Stimulated activated CD8-positive, alpha-beta memory T cell treated with anti-CD3 and anti-CD28 coated beads, Interleukin-15, amount 100 ng/mL, for 1 hour (primary cell): ENCODE measurements at places on chromosomes 1 and 21.

DNA sequence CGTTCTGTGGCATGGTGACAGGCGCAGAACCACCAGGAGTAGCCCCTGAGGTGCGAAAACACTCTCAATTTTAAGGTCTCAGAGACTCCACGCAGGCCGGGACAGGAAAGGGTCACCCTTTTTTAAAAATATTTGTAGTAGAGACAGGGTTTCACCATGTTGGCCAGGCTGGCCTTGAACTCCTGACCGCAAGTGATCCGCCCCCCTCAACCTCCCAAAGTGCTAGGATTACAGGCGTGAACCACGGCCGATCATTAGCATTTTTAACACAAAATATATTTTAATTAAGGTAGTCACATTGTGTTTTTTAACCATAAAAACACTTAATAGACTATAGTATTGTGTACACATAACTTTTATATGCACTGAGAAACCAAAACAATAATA, 31.1 kb downstream of the ATP2B4 start:
- no peak for DNase-seq

GRCh38 chr1:201904579-201904978, 15.9 kb downstream of the SHISA4 start:
- DNase-seq, result no peak

- DNase-seq, result no peak
These were observed 100.0 kb upstream of the SERTAD4 start for GRCh38 chr1:210132582-210132981.

DNA sequence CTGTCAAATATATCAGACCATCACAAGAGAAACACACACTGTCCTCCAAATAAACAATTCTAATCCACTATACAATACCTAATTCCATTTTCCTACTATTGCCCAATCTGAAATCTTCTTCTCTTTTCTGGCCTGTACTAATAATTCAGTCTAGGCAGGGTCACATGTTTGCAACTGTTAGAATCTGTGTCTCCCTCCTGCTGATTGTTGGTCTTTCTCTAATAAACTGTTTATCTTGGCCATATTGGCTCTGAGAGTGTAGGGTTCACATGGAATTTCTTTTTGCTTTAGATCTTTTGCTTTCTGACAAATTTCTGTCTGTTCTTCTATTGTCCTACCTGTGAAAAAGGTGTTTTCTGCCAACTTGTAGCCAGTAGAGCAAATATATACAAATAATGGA, 319.9 kb upstream of the ADAMTS5 start:
- DNase-seq, result no peak

- no peak for DNase-seq
These were observed 6.0 kb downstream of the CITED4 start for GRCh38 chr1:40856116-40856515.

- DNase-seq, result no peak
These were observed 134.2 kb upstream of the TNFSF4 start for GRCh38 chr1:173341307-173341706.

DNA sequence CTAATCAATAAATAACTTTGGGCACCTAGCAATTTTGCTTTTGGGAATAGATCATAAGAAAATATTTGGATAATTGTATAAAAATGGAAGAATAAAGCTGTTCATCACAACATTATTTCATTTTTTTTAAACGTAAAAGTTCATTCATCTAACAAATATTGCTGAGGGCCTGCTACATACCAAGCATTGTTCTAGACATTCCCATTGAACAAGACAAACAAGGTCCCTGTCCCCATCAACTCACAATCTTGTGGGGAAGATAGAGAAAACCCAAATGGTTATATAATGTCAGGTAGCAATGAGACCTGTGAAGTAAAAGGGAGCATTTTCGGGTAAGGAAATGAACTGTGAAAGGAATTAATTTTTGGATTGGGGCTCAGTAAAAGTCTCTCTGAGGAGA, 54.0 kb upstream of the BEND5 start:
- no peak for DNase-seq

GRCh38 chr21:44703731-44704635, 7.0 kb downstream of the KRTAP10-12 start:
- no peak for DNase-seq

GRCh38 chr1:58584082-58584895, 7.2 kb upstream of the TACSTD2 start:
- DNase-seq, result no peak

DNA sequence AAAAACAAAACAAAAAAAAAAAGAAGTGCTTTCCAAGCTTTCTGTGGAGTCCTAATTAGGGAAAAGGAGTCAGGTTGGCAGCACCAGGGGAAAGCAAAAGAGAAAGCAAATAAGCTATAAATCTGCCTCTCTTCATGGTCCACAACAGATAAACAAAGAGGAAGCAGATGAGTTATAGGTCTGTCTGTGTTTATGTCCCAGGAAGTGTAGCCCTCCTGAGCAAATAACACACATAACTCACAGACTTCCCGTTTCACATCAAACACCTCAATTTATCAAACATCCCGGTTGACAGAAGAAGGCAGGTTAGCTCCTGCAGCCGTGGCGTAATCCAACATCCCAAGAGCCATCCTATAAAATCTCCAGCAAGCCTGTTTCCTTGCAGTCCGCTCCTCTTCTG, 5.6 kb upstream of the SLC2A5 start:
- no peak for DNase-seq

DNA sequence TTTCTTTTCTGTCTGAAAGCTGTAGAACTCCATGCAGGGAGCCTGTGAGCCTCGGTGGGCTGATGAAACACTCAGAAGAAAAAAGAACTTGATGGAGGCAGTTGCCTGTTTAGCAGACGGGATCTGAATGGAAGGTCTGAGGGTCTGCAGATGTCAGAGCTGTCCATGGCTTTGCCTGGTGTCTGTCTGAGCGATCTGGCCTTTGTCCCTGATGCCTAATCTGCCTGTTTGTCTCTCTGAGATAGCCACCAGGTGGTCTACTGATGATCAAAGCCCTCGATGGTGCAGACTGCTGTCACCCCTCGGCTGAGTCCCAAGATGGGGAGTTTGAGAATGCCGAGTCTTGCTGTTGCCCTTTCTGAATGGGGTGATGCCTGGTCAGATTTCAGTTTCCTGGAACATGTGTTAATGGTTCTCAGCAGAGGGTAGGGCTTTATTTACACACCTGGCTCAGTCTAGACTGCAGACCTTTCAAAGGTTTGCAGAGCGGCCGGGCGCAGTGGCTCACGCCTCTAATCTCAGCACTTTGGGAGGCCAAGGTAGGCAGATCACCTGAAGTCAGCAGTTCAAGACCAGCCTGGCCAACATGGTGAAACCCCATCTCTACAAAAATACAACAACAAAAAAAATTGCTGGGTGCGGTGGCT, 90.4 kb downstream of the KIF26B start:
- no peak for DNase-seq

GRCh38 chr1:234768171-234768568, 158.2 kb upstream of the IRF2BP2 start:
- no peak for DNase-seq

DNA sequence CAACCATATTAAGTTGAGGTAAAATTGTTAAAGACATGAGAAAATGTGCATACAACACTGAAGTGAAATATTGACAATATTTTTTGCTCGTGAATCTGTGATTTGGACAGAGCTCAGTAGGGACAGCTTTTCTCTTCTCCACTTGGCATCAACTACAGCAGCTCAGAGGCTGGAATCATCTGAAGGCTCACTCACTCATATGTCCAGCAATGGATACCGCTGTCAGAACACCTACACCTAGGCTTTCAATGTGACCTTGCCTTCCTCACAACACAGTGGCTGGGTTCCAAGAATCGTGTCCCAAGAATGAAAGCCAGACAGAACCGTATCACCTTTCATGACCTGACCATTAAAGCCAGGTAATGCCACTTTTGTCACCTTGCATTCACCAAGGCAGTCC, 115.2 kb downstream of the NRIP1 start:
- DNase-seq, result no peak

DNA sequence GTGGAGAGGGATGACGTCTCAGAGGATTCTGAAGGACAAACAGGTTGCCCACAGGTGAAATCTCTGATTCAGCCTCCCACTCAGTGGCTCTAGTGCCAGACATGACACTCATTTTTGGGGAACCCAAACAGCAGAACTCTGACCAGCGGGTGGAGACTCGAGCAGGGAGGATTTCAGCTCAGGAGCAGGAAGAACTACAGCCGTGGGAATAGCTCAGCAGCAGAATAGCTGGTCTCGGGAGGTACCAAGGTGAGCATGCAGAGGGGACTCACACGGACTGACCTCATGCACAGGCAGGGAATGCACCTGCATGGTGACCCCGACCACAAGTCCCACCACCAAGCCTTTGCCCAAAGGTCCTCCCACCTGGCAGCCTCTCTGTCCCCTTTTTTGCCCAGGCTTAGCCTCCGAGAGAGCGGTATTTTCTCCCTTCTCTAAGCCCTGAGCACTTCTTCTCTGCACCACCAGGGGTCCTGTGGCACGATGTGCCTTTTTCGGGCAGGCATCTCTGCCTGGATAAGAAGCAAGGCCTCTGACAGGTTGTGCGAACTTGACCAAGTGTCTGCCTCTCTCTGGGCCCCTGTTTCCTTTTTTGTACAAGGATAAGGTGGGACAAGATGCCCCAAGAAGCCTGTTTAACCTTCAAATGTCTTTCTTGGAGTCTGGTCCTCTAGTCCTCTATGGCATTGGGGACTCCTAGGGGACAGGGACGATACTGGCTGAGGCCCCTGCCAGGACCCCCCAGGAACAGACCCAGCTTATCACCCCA, 8.8 kb upstream of the FGR start:
- peak; percentile 53 for DNase-seq

DNA sequence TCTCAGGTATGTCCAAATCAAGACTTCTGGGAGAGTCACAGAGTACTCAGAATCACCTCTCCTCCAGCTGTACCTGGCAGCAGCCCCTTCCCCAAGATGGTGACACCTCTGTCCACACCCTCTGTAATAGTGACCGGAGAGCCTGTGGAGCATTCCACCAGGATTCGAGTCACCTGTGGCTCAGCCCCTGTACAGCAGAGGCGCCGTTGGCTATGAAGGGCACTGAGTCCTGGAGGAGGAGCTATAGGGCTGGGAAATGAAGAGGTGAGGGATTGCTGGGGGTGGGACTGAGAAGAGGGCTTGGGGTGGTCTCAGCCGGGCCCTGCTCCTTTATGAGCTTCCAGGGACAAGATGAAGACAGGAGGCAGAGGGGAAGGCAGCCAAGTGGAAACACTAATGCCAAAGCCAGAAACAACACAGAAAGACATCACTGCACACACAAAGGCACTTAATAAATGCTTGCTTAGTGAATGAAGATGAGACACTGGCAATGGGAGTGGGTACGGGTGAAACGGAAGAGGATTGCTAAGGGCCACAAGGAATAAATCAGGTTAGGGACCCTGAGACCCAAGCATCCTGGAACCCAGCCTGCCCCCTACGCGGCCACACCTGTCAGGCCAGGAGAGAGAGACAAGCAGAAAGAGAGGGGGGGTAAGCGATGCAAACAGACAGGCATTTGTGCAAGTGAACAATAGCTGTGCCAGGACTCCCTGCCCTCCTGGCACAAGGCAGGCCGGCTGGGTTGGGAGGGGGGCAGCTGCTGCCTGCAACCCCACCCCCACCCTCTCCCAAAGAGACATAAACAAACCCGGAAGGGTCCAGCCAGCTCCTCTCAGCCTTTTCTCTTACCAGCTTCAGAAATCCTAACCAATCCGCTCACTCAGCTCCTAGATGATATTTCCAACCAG, 3.9 kb downstream of the ARHGEF2 start:
- DNase-seq, result no peak

DNA sequence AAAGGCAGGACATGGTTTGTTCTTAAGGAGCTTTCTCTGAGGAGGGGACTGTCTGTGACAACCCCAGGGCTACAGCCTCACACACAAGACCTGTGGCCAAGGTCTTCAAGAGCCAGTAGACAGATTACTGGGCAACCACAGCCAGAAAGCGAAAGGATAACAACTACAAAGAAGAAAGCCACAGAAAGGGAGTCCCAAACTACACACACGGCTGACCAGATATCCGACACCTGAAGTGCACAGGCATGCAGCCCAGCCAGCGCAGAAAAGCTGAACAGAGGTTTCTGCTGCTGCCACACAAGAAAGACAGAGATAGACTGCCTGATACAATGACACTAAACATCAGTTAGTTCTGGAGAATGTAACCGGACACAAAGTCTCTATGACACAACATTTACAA, 21.4 kb upstream of the NADK start:
- DNase-seq, result no peak

GRCh38 chr1:67200755-67201154, 34.5 kb downstream of the IL23R start:
- no peak for DNase-seq

DNA sequence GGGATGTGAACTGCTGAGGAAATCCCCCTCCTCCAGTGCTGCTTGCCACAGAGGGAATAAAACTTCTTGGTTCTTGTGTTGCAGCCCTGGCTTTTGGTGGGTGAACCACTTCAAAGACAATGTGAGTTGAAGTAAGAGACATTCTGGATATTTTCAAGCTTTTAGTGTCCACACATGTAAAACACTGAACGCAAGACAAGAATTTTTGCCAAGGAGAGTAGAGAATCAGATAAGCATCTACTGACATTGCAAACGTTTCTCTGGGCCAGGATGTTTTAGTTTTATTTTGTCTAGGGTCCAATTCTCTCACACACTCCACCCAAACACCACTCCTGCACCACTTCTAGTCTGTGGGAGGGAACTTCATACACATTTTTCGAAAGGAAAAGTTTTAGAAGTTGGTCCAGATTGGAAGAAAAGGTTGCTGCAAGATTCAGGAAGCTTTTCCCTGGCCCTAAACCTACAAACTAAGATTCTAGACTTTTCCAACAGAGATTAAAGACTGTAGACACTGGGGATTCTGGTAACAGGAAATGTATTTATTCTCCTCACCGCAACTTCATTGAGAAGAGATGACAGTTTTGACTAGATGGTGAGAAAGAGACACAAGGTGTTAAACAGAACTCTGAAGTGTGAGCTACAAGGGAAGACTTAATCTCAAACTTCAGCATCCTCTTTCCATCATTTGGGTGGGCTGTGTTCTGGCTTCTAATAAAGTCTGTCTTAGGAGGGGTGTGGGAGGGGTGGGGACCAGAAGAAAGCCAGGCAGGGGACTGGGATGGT, 16.1 kb downstream of the FASLG start:
- DNase-seq, result no peak

DNA sequence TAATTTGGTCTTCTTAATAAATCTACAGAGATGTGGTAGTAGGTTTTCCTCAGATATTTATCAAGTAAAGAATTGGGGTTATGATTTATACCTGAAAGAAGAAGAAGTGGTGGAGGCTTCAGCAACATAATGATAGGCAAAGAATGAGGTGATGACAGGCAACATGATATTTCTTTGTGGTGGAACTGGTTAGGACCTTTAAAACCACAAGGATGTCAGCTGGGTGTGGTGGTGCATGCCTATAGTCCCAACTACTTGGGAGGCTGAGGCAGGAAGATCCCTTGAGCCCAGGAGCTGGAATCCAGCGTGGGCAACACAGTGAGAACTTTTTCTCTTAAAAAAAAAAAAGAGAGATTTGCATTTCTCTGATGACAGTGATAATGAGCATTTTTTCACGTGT, 34.1 kb upstream of the COL11A1 start:
- no peak for DNase-seq

- DNase-seq, result no peak
These were observed 13.3 kb upstream of the MTF1 start for GRCh38 chr1:37872692-37873091.
